ENCODE measurements at places on chromosomes 6 and 20.

- H3K4me1 ChIP-seq: no peaks in the 10 kb centered on the region
- H3K27ac ChIP-seq: no peak overlapping the region
- H3K36me3 ChIP-seq: no peaks in the 10 kb centered on the region
- no peaks in the 10 kb centered on the region for H3K27me3 ChIP-seq
Measured at GRCh38 chr6:11522812-11523605, 14.5 kb upstream of the TMEM170B start.

DNA sequence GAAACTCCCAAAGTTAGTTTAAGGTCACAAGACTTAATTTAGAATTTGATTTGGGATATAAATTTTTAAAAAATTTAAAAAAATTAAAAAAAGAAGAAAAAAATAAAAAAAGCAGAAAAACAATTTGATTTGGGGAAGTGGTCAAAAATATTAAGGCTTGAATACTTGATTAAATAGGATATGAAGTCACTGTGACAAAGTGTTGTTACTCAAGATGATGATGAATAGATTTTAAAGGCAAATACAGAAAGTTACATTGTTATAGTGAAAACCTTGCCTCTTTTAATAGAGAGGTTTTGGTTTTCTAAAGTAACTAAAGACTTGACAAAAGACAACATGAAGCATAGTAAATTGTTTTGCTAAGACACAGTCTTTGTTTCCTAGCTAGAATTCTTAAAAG is 7.2 kb downstream of the CST9 start:
- H3K27me3 ChIP-seq: no peaks in the 10 kb centered on the region
- no peaks in the 10 kb centered on the region for H3K36me3 ChIP-seq
- no peak for DNase-seq
- no peaks in the 10 kb centered on the region for H3K4me1 ChIP-seq
- H3K27ac ChIP-seq: no peak overlapping the region

DNA sequence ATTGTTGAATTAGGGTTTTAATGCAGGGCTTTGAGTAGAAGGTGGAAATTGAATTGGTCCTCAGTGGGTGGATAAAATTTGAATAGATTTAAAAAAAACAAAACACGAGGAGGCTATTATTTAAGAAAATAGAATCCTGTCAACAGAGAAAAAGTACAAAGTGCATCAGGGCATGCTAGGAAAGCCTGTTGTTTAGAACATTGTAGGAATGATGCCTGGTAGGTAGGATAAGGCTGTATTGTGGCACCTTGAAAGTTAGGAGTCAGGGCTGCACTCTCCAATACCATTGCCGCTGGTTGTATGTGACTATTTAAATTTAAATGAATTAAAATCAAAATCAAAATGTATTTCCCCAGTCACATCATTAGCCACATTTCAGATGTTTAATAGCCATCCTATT is 363.9 kb downstream of the UTRN start:
- H3K4me3 ChIP-seq: no peak overlapping the region
- no peak for DNase-seq
- H3K4me1 ChIP-seq: no peaks in the 10 kb centered on the region
- no peaks in the 10 kb centered on the region for H3K27me3 ChIP-seq
- no peak overlapping the region for H3K27ac ChIP-seq

- H3K27ac ChIP-seq: no peak overlapping the region
- H3K4me1 ChIP-seq: peaks cover 2% of the 10 kb centered on the region
- H3K4me3 ChIP-seq: no peak overlapping the region
- no peak for DNase-seq
- H3K27me3 ChIP-seq: no peaks in the 10 kb centered on the region
Measured at GRCh38 chr6:149503872-149504271, 19.1 kb upstream of the ZC3H12D start.

DNA sequence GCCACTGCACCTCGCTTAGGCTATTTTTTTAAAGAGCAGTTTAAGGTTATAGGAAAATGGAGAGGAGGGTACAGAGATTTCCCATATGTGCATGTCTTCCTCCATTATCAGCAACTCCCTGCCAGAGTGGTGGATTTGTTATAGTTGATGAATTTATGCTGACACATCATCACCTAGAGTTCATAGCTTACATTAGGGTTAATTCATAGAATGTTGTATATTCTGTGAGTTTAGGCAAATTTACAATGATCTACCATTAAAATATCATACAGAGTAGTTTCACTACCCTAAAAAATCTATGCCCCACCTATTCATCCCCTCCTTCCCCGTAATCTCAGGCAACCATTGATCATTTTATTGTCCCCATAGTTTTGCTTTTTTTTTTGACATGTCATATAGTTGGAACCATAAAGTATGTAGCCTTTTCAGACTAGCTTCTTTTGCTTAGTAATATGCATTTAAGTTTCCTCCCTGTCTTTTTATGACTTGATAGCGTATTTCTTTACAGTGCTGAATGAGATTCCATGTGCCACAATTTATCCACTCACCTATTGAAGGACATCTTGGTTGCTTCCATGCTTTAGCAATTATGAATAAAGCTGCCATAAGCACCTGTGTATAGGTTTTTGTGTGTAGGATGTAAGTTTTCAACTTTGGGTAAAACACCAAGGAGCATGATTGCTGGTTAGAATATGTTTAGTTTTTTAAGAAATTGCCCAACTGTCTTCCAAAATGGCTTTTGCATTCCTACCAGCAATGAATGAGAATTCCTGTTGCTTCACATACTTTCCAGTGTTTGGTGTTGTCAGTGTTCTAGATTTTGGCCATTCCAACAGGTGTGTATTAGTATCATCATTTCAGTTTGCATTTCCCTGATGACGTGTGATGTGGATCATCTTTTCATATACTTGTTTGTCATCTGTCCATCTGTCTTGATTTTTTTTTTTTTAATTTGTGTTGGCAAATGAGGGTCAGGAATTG is 60.2 kb downstream of the NCOA3 start:
- H3K4me3 ChIP-seq: no peak overlapping the region
- H3K27me3 ChIP-seq: no peaks in the 10 kb centered on the region
- H3K27ac ChIP-seq: no peak overlapping the region
- H3K36me3 ChIP-seq: no peaks in the 10 kb centered on the region
- DNase-seq: no peak

DNA sequence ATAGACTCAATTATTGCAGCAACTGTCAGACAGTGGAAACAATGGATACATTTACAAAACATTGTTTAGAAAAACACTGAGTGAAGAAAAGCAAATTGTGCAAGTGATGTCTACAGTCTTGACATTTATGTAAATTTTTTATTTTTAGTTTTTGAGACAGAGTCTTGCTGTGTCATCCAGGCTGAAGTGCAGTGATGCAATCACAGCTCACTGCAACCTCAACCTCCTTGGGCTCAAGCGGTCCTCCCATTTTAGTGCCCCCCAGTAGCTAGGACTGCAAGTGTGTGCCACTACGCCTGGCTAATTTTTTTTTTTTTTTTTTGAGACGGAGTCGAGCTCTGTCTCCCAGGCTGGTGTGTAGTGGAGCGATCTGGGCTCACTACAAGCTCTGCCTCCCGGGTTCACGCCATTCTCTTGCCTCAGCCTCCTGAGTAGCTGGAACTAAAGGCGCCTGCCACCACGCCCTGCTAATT is 9.7 kb downstream of the CNBD2 start:
- no peak overlapping the region for H3K27ac ChIP-seq
- H3K27me3 ChIP-seq: no peaks in the 10 kb centered on the region
- no peaks in the 10 kb centered on the region for H3K36me3 ChIP-seq
- no peak for DNase-seq
- H3K4me1 ChIP-seq: no peaks in the 10 kb centered on the region
- H3K4me3 ChIP-seq: no peak overlapping the region

GRCh38 chr6:57173886-57174510 is 1.9 kb downstream of the BAG2 start:
- H3K27ac ChIP-seq: peak overlapping the region; percentile 92
- no peaks in the 10 kb centered on the region for H3K4me1 ChIP-seq
- peaks cover 6% of the 10 kb centered on the region for H3K36me3 ChIP-seq
- peak overlapping the region; percentile 88 for H3K4me3 ChIP-seq

GRCh38 chr6:21157186-21157929 is 436.2 kb upstream of the SOX4 start:
- H3K4me1 ChIP-seq: no peaks in the 10 kb centered on the region
- no peak for DNase-seq
- no peak overlapping the region for H3K27ac ChIP-seq
- H3K27me3 ChIP-seq: no peaks in the 10 kb centered on the region
- no peaks in the 10 kb centered on the region for H3K36me3 ChIP-seq
- H3K4me3 ChIP-seq: no peak overlapping the region

- H3K4me3 ChIP-seq: no peak overlapping the region
- no peak for DNase-seq
- H3K4me1 ChIP-seq: no peaks in the 10 kb centered on the region
Measured at GRCh38 chr20:20201639-20202038, 149.3 kb downstream of the CFAP61 start.

DNA sequence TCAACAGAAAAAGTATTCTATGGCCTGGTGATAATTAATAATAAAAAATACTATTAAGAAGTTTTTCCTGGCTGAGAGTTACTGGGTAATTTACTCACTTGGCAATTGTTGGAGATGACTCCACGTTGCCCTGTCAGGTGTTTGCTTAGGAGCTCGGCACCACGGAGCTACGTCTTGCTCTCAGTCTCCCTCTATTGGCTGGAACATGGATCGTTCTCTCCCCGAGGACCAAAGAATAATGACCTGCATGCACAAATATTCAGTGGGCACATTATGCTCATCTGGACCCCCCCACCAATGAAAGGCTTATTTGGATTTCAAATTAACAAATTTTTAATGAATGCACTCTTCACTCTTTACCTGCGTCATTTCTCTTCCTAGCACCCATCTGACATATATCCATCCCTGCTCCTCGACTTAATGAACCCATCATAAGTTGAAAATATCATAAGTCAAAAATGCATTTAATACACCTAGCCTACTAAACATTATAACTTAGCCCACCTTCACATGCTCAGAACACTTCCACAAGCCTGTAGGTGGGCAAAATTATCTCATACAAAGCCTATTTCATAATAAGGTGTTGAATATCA is 71.0 kb upstream of the CD83 start:
- H3K4me3 ChIP-seq: no peak overlapping the region
- no peaks in the 10 kb centered on the region for H3K27me3 ChIP-seq
- no peak for DNase-seq
- H3K4me1 ChIP-seq: no peaks in the 10 kb centered on the region

- H3K27me3 ChIP-seq: no peaks in the 10 kb centered on the region
- no peak overlapping the region for H3K4me3 ChIP-seq
- peaks cover 21% of the 10 kb centered on the region for H3K4me1 ChIP-seq
- no peak for DNase-seq
Measured at GRCh38 chr6:89986650-89987074, 92.4 kb downstream of the GJA10 start.

GRCh38 chr6:49541936-49542335 is 8.5 kb upstream of the C6orf141 start:
- H3K27ac ChIP-seq: no peak overlapping the region
- no peaks in the 10 kb centered on the region for H3K27me3 ChIP-seq
- H3K36me3 ChIP-seq: no peaks in the 10 kb centered on the region
- H3K4me1 ChIP-seq: no peaks in the 10 kb centered on the region
- no peak overlapping the region for H3K4me3 ChIP-seq

- no peaks in the 10 kb centered on the region for H3K36me3 ChIP-seq
- no peaks in the 10 kb centered on the region for H3K27me3 ChIP-seq
- DNase-seq: no peak
- no peaks in the 10 kb centered on the region for H3K4me1 ChIP-seq
Measured at GRCh38 chr6:149217466-149217888, 100.0 kb upstream of the TAB2 start.

Measured in sigmoid colon (tissue), 7 donors.